ENCODE measurements at places on chromosomes 5 and 9.

- DNase-seq: peak; percentile 86
These were observed 17.0 kb upstream of the CRB2 start for GRCh38 chr9:123338710-123339665.

- no peak for DNase-seq
These were observed 353.5 kb upstream of the CDH6 start for GRCh38 chr5:30839956-30840355.

DNA sequence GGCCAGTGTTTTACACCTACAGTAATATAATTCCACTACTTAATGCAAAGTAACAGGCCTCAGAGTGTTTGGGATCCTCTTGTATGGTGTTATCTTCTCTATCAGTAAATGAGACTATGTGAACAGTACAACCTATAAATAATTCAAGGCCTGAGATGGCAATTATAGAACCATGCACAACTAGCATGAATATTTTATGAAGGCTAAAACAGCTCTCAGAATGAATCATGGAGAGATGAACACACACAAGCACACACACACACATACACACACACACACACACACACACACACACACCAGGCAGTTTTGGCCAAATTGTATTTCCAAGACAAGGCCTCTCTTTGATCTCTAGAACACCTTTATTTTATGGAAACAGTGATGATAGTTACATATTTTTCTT is 224.9 kb downstream of the EBF1 start:
- DNase-seq: no peak

- no peak for DNase-seq
These were observed 597.3 kb downstream of the GABRG2 start for GRCh38 chr5:162664846-162665245.

DNA sequence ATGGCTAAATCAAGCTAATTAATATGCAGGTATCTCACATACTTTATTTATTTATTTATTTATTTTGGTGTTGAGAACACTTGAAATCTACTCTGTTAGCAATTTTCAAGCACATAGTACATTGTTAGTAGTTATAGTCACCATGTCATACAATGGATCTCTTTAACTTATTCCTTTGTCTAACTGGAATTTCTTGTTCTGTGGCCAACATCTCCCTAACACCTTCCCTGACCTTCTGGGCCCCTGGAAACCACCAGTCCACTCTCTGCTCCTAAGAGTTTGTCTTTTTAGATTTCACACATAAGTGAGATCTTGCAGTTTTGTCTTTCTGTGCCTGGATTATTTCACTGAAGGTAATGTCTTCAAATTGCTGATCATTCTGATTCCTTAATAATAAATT is 229.1 kb downstream of the SEMA5A start:
- DNase-seq: no peak

DNA sequence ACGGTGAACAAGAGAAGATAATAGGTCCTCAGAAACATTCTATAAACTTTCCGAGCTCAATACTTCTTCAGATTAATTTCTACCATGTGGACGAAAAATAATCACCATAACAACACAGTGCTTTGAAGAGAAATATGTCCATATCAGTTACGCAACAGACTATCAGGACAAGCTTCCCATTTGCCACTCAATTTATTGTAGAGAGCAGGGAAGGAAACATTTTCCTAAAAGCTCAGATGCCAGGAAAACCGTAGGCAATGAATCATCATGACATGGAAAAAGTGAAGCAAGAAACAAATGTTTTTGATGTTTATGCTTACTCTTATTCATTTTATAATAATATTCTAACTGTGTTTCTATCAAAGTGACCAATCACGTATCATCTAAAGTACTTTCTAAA is 87.6 kb downstream of the S1PR3 start:
- DNase-seq: no peak
